ENCODE measurements at places on chromosomes 16 and 17.
A peak's percentile ranks its signal among the peaks of the same experiment; 100 is the strongest.

DNA sequence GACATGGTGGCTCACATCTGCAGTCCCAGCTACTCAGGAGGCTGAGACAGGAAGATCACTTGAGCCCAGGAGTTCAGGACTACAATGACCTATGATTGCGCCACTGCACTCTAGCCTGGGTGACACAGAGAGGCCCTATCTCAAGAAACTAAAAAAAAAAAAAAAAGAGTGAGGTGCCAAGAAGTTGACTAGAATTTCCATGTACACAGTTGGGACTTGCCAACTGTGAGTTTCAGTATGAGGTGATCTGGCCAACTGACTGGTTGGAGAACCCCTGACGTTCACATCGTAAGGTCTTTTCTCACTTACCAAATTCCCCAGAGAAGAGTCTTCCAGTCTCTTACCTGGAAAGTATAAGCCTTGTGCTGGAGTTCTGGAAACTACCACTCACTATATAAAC is 3.1 kb upstream of the MED11 start:
- no peak for DNase-seq

- no peak for DNase-seq
Measured at GRCh38 chr16:46573008-46573833, 48.0 kb downstream of the SHCBP1 start.

DNA sequence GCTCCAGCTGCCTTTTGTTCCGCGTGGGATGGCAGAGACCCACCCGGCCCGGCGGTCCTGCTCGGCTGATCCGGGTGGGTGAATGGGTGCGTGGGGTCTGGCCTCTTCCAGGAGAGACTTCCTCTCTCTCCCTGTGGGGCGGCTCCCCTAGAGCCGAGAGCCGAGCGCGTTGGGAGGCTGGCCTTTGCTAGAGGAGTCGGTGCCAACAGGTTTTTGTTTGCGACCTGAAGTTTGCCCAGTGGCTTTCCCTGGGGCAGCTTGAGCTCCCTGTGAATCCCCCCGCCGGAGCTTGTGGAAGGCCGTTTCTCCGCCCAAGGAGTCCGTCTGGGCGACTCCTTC is 970 bp downstream of the EPN2 start:
- no peak for DNase-seq

GRCh38 chr16:85917012-85917411 is 18.1 kb downstream of the IRF8 start:
- DNase-seq = no peak

GRCh38 chr16:85112364-85112763 is at the start of gene CIBAR2:
TSS of gene CIBAR2 (minus strand) at chr16:85112472. CDS start at chr16:85112352, 120 bp downstream.
- peak; percentile 51 for DNase-seq

- no peak for DNase-seq
Measured at GRCh38 chr17:42225646-42226045, 31.4 kb upstream of the GHDC start.

DNA sequence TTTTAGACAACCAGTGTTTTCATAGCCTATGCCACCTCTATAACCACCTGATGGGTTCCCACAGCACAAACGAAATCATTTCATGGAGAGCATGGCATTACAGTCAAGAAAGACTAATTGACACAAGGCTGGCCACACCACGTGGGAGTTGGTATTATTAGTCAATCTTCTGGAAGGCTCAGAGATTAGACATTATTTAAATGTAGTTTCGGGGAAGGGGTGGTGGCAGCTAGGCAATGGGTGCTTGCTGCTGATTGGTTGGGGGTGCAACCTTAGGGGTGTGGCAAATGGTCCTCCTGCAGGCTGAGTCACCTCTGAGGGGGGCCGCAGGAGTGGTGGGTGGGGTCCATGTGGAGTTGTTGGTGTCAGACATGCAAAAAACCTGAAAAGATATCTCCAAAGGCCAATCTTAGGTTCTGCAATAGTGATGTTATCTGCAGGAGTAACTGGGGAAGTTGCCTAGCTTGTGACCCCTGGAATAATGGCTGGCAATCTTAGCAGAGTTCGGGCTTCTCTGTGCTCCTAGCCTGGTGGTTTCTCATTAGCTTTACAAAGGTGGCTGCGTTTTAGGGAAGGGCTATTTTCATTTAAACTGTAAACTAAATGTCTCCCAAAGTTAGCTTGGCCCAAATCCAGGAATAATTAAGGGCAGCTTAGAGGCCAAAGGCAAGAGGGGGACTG is 4.6 kb downstream of the TEN1 start:
- DNase-seq = no peak

DNA sequence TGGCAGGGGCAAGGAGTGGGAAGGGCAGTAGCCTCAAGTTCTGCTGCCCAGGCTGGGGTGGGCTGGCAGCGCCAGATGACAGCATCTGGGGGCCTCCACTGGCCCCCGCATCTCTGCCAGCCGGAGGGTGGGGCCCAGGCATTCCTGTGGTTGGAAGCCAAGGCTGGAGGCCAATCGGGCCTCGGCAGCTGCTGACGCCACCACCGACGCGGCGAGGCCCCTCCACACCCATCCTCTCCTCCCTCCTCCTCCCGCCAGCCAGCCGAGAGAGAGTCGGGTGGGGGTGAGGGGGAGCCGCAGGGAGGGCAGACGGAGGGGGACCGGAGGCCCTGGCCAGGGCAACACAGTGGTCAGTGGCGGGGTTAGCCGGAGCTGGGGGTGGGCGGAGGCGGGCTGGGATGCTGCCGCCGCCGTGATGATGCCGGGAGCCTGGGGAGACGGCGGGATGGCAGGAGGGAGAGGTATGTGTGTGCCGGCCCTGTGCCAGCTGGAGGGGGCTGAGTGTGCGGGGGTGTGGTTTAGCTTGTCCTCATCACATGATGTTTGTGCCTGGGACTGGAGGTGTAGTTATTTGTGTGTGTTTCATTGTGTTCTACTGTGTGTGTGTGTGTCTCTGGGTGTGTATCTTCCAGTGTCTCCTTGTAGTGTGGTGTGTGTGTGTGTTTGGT is 36.6 kb downstream of the ARHGAP23 start:
- no peak for DNase-seq

- DNase-seq = no peak
Measured at GRCh38 chr17:284676-285355, 67.8 kb downstream of the RPH3AL start.

- no peak for DNase-seq
Measured at GRCh38 chr16:70691223-70692129, 5.6 kb upstream of the MTSS2 start.

DNA sequence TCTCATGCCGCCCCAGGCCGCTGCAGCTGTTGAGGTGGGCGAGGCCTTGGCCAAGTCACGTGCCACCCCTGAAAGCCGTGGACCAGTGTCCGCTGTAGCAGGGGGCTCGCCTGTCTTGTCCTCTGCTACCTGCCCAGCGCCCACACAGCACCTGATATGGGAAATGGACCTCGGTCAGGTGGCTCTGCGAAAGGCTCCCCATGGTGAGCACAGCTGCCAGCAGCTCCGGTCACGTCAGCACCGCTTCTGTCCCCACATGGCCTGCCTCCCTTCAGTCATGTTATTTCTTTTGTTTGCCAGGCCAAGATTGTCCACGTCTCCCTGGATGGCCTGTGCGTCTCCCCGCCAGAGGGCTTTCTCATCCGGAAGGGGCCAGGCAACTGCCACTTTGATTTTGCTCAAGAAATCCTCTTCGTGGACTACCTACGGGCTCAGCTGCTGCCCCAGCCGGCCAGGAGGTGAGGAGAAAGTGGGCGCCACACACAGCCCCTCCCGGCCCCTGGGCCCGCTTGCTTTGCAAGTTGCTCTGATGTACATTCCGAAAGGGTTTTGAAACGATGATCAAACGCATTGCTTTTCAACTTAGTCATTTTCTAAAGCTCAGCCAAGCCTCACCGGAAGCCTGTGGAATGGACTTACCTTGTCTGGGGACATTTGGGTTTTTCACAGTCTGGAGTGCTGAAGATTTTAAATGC is 219.8 kb downstream of the KATNIP start:
- no peak for DNase-seq

DNA sequence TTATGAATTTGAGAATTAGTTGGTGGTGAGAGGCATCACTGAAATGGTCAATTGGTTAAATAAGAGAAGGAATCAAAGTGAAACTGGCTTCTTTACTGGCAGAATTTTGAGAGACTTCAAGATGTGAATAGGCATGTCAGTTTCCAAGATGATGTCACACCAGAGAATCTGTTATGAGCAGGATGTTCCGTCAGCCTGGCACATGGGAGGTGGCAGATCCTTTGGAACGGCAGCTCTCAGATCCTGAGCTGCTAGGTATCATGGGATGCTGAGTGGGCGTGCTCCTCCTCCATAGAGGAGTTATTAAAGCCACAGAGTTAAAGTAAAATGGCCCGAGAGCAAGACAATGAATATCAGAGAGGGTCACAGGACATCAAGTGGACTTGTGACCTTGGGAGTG is 444.3 kb upstream of the HSBP1 start:
- DNase-seq = no peak

GRCh38 chr16:4561596-4561995 is 5.5 kb downstream of the C16orf96 start:
- DNase-seq = no peak

DNA sequence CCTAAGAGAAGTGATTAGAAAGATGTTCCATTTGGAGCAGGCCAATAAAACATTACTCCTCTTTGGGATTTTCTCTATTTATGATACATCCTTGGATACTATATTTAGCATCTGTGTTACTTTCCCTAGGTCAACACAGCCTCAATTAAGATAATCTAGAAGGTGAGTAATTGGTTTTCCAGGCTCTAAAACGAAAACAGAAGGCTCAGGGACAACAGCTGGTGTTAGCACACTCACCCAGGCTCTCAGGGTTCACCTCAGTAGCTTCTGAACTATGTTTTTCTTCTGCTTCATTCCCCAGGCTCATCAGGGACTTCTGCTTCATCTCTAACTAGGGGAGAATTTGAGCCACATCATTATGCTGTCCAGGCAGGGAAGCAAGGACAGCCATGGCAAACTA is 76.6 kb downstream of the ZZEF1 start:
- no peak for DNase-seq

GRCh38 chr16:10738231-10739077 is 5.2 kb upstream of the NUBP1 start:
- DNase-seq = no peak

- no peak for DNase-seq
Measured at GRCh38 chr16:4837733-4838501, 9.2 kb downstream of the GLYR1 start.

- no peak for DNase-seq
Measured at GRCh38 chr16:84597931-84598351, 19.9 kb downstream of the COTL1 start.

GRCh38 chr17:57756951-57757350 is 11.9 kb upstream of the CCDC182 start:
- no peak for DNase-seq

DNA sequence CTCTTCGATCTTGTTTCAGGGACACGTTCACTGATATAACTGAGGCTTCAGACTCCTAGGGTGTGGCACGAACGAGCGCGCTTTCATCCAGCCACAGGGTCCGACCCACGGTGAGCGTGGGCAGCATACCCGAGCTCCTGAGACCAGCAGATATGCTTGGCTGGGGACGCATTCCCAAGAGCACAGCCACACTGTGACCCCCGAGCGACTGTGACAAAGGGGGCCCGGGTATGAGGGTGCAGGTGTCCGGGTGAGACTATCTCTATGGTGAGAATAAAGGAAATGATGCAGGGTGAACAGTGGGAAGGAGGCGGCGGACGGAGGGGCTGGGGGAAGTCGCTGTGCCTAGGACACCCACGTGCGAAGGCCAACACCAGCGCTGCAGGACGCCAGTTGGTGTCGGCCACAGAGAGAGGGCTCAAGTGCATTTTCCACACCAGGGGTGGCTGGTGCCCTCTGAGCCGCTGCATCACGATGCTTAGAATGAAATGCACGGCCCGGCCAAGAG is 17.6 kb downstream of the RPH3AL start:
- DNase-seq = no peak

DNA sequence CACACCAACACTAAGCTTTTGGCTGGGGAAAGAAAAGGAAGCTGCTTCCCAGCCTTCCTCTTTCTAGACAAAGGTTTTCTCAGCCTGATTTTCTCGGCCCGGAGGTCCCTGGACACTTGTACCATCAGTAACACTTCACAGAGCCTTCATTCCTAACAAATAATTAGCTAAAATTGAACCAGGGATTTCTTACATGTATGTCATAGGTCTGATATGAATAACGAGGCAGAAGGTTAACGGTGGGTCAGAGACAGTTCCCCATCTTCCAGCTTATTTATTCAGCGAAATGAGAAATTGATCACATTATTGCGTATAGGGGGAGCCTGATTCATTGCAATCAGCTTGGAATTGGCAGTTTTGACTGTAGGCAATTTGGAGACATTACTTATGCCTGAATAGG is 142.5 kb downstream of the SALL1 start:
- no peak for DNase-seq

- DNase-seq = no peak
Measured at GRCh38 chr17:43756201-43756600, 2.4 kb downstream of the SOST start.

DNA sequence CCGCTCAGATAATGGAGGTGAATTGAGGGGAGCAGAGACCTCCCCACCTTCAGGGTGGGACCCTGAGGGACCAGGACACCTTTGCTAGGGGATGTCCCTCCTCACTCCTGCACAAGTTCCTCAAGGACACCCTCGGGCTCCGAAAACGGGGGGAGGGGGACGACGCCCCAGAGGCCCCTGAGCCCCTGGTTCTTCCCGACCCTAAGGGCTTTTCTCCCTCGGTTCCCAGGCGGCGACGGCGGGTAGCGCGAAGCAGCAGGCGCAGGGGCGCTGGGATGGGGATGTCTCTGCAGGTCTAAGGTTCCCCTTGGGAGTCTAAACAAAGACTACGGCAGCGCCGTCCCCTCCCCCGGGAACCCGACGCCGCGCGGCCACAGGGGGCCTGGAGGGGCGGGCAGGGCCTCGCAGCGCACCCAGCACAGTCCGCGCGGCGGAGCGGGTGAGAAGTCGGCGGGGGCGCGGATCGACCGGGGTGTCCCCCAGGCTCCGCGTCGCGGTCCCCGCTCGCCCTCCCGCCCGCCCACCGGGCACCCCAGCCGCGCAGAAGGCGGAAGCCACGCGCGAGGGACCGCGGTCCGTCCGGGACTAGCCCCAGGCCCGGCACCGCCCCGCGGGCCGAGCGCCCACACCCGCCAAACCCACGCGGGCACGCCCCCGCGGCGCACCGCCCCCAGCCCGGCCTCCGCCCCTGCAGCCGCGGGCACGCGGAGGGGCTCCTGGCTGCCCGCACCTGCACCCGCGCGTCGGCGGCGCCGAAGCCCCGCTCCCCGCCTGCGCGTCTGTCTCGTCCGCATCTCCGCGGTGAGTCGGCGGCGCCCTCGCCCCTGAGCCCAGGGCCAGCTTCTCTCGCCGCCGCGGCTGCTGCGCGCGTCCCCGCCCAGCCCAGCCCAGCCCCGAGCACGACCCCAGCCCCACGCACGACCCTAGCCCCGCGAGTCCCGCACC is 36.7 kb upstream of the NDRG4 start:
- no peak for DNase-seq

Data from DMS153 (cell line).